ENCODE measurements at places on chromosomes 11 and 22.

DNA sequence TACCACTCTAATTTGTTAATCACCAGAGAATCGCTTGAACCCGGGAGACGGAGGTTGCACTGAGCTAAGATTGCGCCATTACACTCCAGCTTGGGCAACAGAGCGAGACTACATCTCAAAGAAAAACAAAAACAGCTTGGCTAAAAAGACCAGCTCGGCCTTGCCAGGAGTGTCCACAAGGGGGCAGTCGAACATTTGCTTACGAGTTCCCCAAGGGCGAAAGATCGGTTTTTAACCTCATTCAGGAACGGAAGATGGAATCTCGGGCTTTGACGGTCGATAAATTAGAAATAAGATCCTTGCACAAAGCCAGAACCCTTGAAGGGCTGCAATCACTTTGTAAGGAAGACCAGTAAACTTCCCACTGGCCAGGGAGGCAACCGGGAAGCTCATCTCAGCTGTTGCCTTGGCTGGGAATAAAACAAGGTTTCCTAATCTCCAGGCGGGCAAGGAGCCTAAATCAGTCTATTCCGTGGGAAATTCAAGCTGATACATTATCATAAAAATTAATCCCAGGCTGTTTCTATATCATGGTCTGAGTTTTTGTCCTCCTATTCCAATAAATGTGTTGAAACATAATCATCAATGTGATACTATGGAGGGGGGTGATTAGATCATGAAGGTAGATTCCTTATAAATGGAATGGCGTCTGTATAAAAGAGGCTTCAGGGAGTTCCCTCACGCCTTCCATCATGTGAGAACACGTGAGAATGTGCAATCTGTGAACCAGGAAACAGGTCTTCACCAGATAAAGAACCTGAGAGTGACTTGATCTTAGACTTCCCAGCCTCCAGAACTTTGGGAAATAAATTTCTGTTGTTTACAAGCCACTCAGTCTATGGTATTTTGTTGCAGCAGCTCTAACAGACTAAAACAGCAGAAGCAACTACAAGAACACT is 14.9 kb upstream of the SLC29A2 start:
- DNase-seq, result peak; percentile 93

GRCh38 chr22:44403166-44403565 is 90.4 kb upstream of the SHISAL1 start:
- no peak for DNase-seq

DNA sequence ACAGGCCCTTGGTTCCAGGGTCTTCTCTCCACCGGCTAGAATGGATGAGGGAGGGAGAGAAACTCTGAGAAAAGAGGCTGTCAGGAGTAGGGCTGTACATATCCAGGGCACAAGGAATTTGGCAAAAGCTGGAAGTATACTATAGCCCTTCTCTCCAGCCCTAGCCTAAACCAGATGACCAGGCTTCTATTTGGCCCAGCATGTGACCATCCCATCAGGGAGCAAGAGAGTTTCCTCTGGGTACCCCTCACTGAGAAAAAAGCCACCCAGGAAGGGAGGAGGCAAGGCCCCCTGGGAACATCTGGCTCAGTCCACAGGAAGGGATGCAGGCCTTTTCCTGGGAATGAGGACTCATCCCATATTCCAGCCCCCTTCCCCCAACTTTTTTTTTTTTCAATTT is 8.3 kb downstream of the CD44 start:
- DNase-seq, result no peak

- no peak for DNase-seq
These were observed 64.4 kb downstream of the PRDM11 start for GRCh38 chr11:45210846-45211245.

GRCh38 chr11:43835104-43835503 is 45.5 kb upstream of the ALKBH3 start:
- DNase-seq, result no peak
